Fibroblast of lung (primary cell): ENCODE measurements at places on chromosomes 4 and X.
A peak's percentile ranks its signal among the peaks of the same experiment; 100 is the strongest.

DNA sequence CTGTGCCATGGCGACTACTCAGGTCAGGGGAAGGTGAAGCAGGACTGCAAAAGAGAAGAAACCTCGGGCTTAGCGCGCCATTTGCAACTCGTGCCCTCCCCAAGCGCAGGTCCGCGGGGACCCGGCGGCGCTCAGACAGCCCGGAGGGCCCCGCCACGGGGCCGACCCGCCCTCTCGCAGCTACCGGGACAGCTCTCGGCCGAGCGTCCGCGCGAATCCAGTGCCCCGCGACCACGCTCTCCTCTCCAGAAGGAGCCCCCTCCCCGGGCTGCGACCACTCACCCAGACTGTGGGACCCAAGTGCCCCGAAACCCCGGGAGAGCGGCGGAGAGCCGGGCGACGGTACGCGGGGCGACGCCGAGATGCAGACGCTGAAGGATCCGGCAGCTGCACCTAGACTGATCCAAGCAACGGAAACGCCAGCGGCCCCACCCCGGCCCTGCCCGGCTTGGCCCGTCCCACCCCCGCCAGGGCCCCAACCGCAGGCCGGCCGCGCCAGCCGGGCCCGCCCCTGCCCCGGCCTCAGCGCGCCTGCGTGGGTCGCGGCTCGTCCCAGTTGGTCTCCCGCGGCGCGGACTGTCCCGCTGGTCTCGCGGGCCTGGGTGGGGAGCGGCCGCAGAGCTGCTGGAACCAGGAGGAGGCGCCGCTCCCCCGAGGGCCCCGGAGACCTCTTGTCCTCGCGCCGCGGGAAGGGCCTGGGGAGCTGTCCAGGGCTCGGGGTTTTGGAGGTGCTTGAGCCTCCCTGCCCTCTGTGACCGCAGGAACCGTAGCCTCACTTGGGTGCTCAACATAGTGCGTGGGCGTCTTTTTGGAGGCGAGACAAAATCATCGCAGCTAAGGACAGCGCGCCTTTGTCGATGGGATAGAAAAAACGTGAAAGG lies at the start of gene ANXA5:
TSS of gene ANXA5 (minus strand) at position 400 of the 881 bp plus-strand sequence. CDS start at position 9, 391 bp downstream.
- DNase-seq: peak; percentile 88

GRCh38 chr4:100076753-100077152 lies 113.5 kb downstream of the DDIT4L start:
- DNase-seq: no peak

DNA sequence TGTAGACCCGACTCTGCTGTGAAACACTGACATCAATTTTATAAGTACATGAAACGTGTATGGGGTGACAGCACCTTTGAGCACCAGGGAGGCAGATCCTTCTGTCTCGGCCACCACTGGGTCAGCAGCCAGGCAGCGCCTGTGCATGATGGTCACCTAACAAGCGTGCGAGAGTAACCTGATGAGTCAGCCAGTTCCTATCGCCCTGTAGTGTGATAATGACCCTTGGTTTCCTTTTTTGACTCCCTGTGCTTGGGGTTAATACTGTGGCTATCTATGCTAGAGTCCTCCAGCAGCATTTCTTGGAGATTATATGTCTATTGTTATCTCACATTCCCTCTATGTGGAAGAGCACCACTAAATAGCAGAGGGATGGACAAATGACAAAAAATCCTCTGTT lies 101.6 kb downstream of the NPNT start:
- no peak for DNase-seq

DNA sequence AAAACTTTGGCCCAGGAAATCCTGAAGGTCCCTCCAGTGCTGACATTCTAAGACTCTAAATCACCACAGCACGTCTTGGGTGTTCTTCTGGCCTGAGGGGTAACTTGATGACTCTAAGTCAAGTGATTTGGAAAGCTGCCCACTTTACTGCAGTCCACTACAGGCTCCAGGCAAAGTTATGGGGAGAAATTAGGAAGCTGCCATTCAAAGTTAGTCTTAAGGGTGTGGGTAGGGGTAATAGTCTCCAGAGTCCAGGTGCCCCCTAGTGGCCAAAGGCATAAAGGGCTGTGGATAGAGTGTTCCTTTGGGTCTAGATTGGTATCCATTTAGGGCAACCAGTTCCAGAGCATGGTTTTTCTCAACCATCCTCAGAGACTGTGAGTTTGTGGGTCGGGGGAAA lies 38.7 kb upstream of the SLC16A2 start:
- DNase-seq: peak; percentile 80

DNA sequence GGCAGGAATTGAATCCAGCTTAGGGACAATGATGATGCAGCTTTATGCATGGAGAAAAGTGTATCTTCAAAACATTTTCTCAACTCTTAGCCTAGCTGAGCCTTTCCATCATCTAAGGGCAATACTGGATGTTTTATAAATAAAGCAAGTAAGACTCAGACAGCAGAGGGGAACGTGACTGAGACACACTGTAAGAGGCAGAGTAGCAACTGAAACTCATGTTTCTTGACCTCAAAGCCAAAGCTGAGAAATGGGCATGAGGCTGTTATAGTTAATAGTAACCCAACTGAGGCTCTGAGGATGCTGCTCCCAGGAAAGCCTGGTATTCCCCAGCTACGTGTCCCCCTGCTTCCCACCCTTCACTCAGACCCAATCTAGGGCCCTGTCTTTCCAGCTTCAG lies 44.6 kb downstream of the ARHGEF9 start:
- DNase-seq: no peak
